HuH-7.5 (cell line): ENCODE measurements at places on chromosomes 2 and 18.

DNA sequence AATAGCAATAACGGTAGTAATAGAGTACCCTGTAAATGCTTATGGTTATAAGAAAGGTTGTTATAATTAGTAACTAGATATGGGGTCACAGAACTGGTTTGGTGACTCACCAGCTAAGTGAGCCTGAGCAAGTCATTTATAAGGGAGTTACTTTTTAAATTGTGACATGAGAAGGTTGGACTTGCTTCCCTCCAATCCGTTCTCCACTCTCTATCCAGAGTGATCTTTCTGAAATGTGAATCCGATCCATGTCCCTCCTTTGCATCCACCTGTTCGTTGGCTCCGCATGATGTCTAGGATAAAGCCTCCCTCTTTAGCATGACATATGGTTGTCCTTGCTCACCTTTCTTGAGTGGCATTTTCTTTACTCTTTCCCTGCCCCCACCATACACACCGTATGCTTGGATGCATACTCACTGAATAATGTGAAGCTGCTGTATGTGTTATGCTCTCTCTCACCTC, 83.1 kb downstream of the CDC42EP3 start:
- no peak for DNase-seq

- no peak for DNase-seq
Observed at GRCh38 chr2:30375915-30376314, 71.1 kb upstream of the LCLAT1 start.

GRCh38 chr2:153349603-153350002, 129.0 kb downstream of the RPRM start:
- DNase-seq = no peak

GRCh38 chr2:45904267-45904945, 252.9 kb downstream of the PRKCE start:
- DNase-seq = no peak
